ENCODE measurements at places on chromosomes 1 and 21.

DNA sequence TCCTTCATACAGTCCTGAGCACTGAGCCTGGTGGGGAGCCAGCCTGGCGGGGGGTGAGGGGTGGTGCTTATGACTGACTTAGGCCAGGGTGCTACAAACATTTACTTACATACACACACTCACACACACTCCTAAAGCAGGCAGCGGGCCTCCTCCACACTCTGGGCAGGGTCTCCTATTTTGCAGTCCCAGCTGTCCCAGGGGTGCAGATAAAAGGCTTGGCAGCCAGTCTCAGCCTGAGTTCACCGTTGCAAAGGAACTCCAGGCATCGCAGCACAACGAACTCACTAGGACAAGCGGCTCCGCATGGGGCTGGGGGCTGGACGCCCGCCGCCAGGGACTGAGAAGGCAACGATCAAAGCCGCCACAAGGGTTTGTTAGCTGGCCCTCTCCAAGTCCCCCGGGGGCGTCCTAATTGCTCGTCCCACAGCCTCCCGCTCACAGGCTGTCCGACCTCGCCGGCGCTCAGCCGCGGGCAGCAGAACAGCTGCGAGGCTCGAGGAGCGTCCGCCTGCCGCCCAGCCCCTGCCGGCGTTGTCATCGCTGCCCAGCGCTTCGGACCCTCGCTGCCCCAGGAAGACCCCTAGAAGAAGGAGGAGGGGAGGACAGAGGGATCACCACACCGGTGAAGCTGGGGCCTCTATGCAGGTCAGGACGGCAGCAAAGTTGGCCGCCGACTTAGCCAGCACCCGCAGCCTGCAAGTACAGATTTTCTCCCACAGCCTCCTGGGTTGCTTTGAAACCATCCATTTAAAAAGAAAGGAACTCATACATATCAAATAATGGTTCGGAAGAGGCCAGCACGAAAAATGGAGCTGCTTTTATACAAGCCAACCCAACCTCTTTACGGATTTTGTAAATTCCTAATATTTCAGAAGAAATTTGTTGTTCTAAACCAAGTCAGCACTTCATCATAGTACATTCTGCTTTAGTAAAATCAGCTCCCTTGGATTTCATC, 6.2 kb downstream of the BARHL2 start:
- DNase-seq, result peak; percentile 7

DNA sequence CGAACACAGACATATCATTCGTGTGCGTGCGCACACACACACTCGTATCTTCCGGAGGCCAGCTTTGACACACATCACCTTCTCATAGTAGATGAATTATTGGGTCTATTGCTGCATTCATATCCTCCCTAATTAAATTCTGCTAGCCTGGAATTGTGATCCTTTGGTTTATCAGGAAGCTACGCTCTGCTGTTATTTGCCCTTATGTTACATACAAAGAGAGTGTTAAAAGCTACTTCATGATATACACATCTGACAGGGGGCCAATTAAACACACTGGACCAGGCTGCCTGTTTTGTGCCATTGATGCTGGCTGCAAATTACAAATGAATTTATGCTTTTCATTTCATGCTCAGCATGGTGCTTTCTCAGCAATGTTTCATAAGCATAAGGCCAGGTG, 252.0 kb downstream of the RHOU start:
- DNase-seq, result no peak

- no peak for DNase-seq
Measured at GRCh38 chr21:17819877-17820229, 697 bp upstream of the C21orf91 start.

GRCh38 chr21:25421321-25422028, 185.8 kb downstream of the MRPL39 start:
- DNase-seq, result peak; percentile 1
